Suppressor macrophage treated with lipopolysaccharide for 4 hours (primary cell): ENCODE measurements at places on chromosomes 1 and 21.

DNA sequence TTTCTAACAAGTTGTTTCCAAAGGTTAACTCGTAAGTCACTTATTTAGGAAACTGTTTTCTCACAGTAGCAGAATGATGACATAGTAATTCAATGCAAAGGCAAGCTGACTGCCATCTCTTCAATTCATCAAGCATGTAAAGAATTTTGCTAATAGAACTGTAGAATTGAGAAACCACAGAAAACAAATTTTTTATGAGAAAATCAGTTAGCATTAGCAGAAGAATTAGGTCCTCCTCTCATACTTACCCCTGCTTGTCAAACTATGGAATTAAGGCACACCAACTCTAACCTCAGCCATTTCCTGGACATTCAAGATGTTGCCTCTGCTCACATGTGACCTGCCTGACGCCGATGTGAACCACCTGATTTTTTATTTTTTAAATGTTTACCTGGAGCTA is 115.2 kb downstream of the LRRC40 start:
- no peak for DNase-seq

- no peak for DNase-seq
Measured at GRCh38 chr1:163168053-163168452, 34.7 kb downstream of the RGS5 start.

- no peak for DNase-seq
Measured at GRCh38 chr1:119811985-119812557, 811 bp upstream of the REG4 start.

DNA sequence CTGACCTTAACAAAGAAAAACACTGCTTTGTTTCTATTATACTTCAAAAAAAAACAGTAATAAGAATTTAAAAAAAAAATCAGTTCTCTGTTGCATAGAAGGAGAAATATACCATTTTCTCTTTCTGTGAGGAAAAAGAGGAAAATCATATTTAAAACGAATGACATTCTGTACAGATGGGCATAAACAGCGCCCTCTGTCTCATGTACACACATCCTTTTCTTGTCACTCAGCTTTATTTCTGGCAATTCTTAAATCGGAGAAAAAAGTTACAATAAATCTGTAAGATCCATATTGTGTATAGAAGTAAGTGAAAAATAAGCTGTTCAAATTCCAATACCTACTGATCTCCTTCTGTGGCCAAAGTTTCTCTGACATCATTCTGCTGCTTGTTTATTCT is 245.4 kb downstream of the SMYD3 start:
- DNase-seq, result no peak
